IMR-90 (cell line): ENCODE measurements at places on chromosomes 12 and 14. TPM values are rescaled to one million over a fixed set of nuclear protein-coding genes. Genes with fewer than 3 reads are reported as not detected.

GRCh38 chr14:22079766-22080165 is 406.1 kb upstream of the OR4E1 start:
- no peaks in the 10 kb centered on the region for H3K4me1 ChIP-seq
- H3K36me3 ChIP-seq, result no peaks in the 10 kb centered on the region
- no peak overlapping the region for H3K4me3 ChIP-seq
- H3K27me3 ChIP-seq, result no peaks in the 10 kb centered on the region; the same call in none of the 2 replicates
- no peak overlapping the region for H3K27ac ChIP-seq
- DNase-seq, result no peak

DNA sequence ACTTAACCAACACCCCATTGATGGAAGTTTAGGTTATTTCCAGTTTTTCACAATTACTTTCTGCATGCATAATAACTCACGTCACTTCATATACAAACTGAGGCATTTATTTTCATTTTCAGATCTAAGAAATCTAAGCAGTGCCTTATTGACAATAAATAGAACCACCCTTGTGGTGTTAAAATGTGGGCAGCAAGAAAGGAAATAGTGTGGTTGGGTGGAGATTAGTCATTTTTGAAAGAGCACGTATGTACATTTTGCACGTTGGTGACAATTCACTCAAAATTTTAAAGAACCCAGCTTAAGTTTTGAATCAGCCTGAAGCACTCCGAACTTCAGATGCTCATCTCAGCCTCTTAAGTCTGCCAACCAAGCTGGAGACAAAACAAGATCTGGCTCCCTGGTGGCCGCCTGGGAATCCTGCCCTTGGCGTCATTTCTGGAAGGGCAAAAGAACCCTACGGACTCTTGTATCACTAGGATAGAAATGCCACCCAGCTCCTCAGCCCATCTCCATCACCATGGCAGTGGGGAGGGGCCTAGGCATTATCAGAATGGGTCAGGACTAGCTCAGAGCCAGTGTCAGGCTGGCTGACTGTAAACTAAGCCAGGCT is 89.5 kb upstream of the BCL2L14 start:
- peaks cover 3% of the 10 kb centered on the region for H3K4me1 ChIP-seq
- no peak for DNase-seq
- no peak overlapping the region for H3K4me3 ChIP-seq
- H3K36me3 ChIP-seq, result no peaks in the 10 kb centered on the region
- no peak overlapping the region for H3K27ac ChIP-seq

- no peaks in the 10 kb centered on the region for H3K36me3 ChIP-seq
- DNase-seq, result no peak
- H3K27me3 ChIP-seq, result no peaks in the 10 kb centered on the region
- H3K4me3 ChIP-seq, result no peak overlapping the region
Measured at GRCh38 chr12:2325519-2325918, 272.7 kb downstream of the CACNA1C start.

DNA sequence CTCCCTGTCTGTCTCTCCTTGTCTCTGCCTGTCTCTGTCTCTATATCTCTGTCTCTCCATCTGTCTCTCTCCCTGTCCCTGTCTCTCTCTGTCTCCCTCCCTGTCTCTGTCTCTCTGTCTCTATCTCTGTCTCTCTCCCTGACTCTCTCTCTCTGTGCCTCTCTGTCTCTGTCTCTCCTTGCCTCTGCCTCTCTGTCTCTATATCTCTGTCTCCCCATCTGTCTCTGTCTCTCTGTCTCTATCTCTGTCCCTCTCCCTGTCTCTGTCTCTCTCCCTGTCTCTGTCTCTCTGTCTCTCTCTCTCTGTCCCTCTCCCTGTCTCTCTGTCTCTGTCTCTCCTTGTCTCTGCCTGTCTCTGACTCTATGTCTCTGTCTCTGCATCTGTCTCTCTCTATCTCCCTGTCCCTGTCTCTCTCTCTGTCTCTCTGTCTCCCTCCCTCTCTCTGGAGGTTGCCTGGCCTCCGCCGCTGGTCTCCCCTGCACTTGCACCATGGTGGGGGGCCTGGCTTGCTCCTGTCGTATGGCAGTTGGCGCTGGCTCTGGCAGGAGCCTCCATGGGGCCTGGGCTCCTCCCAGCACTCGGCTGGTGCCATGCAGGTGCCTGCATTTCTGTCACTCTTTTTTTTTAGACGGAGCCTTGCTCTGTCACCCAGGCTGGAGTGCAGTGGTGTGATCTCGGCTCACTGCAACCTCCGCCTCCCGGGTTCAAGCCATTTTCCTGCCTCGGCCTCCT is 28.3 kb downstream of the MMP17 start:
- no peak for DNase-seq
- no peaks in the 10 kb centered on the region for H3K36me3 ChIP-seq
- H3K27ac ChIP-seq, result no peak overlapping the region
- H3K4me1 ChIP-seq, result peaks cover 13% of the 10 kb centered on the region
- no peak overlapping the region for H3K4me3 ChIP-seq
- peaks cover 12% of the 10 kb centered on the region; the same call in 1 of the 2 replicates for H3K27me3 ChIP-seq

- no peaks in the 10 kb centered on the region for H3K36me3 ChIP-seq
- H3K4me3 ChIP-seq, result no peak overlapping the region
- no peak for DNase-seq
- H3K27ac ChIP-seq, result no peak overlapping the region
- peaks cover 33% of the 10 kb centered on the region for H3K27me3 ChIP-seq
- H3K4me1 ChIP-seq, result no peaks in the 10 kb centered on the region
Measured at GRCh38 chr12:124148481-124149273, 146.2 kb upstream of the RFLNA start.

DNA sequence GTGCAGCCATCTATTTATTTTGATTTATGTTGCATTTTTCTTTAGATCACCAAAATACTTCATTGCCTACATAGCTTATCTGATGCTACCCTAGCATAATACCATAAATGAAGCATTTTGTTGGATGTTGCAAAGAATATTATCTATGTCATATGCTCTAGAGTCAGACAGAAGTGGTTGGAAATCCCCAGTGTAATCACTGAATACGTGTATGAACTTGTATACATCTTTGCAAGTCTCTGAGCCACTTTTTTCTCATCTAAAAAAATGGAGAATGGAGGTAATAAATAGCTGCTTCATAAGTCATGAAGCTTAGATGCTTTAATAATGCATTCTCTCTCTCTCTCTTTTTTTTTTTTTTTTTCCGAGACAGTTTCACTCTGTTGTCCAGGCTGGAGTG is 18.5 kb downstream of the EVL start:
- no peaks in the 10 kb centered on the region for H3K27me3 ChIP-seq
- H3K4me1 ChIP-seq, result peaks cover 5% of the 10 kb centered on the region; the same call in 1 of the 2 replicates
- no peak overlapping the region for H3K4me3 ChIP-seq
- H3K27ac ChIP-seq, result no peak overlapping the region

DNA sequence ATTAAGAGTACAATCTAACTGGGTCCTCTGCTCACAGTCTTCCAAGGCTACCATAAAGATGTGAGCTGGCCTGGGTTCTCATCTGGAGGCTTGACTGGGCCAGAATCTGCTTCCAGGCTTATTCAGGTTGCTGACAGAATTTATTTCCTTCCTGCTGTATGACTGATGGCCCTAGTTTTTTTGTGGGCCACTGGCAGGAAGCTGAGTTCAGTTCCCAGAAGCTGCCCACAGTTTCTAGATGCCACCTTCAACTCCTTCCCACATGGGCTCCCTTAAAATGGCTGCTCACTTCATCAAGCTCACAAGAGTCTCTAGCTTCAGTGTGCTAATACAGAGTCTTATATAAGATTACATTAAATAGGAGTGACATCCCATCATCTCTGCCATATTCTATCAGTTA is 121.7 kb upstream of the CAND1 start:
- H3K4me3 ChIP-seq, result no peak overlapping the region
- no peaks in the 10 kb centered on the region for H3K36me3 ChIP-seq
- H3K27ac ChIP-seq, result no peak overlapping the region
- no peak for DNase-seq

Gene TTC7B
- 16.1 and 18.1 TPM in 2 replicates for total RNA-seq

Gene PLEKHH1
- total RNA-seq, result under 0.01 TPM in 2 replicates

Gene HPD
- 0.18 TPM in 1 of 2 replicates, not detected in the other for total RNA-seq
